ENCODE measurements at places on chromosomes 3 and 15. TPM values are rescaled to one million over a fixed set of nuclear protein-coding genes. Genes with fewer than 3 reads are reported as not detected.

- DNase-seq, result no peak
These were observed 35.2 kb downstream of the BDH1 start for GRCh38 chr3:197520311-197521276.

Gene SYNPR
- 2.3 TPM for total RNA-seq

- no peak for DNase-seq
These were observed 42.1 kb downstream of the MINAR1 start for GRCh38 chr15:79474252-79474651.

GRCh38 chr3:15724446-15724845 is 73.3 kb downstream of the ANKRD28 start:
- DNase-seq, result no peak

- DNase-seq, result no peak
These were observed 56.3 kb upstream of the PCSK6 start for GRCh38 chr15:101545548-101546505.

Gene PROS1
- 7.8 TPM for total RNA-seq

- DNase-seq, result no peak
These were observed 289.1 kb upstream of the AZI2 start for GRCh38 chr3:28637742-28638141.

Gene NEO1
- total RNA-seq, result 35.8 TPM

DNA sequence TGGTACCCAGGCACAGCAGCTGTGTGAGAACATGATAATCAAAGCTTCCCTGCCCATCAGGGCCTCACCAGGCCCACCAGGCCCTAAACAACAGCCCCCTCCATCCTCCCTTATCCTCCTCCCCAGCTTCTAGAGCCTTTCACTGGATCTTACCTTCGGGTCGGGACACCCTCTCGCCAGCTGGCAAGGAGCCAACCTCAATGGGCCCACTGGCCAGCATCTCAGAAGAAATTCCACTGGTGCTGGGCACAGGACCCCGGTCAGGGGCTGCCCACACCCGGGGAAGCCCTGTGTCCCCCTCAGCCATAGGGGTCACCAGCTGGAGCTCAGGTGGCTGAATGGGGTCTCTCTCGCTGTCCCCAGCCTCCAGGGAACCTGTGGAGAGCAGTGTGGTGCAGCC is 6.8 kb upstream of the QARS1 start:
- no peak for DNase-seq

DNA sequence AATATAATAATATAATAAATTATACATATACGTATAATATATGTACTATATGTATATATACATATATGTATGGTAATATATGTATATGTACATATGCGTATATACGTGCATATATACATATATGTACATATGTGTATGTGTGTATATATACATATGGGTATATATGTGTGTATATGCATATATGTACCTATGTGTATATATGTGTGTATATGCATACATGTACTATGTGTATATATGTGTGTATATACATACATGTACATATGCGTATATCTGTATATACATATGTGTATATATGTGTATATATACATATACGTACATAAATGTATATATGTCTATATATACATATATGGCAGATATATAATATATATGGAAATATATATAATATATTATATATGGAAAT is 74.8 kb upstream of the ST3GAL6 start:
- DNase-seq, result no peak

DNA sequence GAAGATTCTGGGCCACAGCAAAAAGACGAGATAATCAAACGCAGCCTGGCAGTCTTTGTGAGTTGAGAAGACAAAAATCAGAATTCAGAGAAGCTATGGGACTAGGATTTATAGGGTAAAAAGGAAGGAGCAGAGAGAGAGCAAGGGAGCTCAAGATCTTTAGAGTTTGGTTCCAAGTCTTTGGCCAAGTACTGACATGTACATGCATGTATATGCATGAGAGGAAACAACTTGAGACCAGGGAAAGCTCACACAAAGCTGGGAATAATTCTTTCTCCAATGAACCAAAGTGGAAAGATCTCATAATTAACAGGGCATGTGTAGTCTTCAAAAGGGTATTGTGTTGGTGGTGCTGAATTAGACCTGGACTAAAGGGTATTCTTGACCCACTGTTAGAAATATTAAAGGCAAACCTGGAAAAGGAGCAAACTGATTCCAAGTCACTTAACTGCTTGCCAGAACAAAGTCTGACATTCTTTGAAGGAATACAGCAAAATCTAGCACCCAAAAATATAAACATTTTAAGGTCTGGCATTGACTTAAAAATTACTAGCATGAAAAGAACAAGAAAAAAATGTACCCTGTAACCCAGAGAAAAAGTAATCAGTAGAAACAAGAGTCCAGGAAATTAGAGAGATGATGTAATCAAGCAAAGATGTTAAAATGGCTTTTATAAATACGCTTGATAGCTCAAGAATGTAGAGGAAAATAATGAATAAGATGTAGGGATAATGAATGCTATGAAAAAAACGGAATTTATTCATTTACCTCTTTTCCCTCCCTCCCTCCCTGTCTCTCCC is 226.0 kb upstream of the CGNL1 start:
- DNase-seq, result no peak

DNA sequence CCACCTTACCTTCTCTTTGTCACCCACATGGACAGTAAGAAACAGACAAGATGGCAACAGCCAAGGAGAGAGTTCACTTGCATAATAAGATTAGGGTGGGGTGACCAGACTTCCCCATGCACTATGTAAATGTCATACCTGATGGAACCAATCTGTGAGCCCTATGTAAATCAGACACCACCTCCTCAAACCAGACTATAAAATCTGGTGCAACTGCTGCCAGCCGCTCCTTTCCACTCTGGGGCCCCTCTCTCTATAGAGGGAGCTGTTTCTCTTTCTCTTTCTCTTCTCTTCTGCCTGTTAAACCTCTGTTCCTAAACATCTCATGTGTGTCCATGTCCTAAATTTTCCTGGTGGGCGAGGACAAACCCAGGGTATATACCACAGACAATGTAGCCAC is 405.5 kb upstream of the CNTN4 start:
- DNase-seq, result no peak

DNA sequence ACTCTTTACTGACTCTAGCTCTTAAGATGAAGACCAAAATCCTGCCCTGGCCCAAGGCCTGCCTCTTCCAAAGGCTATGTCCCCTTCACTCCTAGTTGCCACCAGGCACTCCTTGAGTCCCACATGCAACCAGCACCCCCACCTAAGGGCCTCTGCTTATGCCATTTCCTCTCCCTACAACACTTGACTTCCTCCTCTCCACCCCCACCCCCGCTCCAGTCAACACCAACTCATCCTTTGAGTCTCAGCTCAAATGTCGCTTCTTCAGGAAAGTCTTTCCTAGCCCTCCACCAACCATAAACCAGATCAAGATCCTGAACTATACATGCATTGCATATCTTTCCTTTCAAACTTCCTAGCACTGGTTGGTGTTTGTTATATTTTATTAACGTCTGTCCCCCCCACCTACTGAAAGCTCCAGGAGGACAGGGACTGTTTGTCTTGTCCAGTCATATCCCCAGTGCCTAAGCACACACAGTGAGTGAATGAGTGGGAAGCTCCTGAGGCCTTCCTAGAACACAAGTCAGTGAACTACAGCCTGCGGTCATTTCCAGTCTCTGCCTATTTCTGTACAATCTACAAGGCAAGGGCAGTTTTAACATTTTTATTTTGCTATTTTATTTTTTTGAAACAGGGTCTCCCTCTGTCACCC is 7.3 kb downstream of the TBC1D2B start:
- DNase-seq, result no peak

Gene TEX55
- total RNA-seq, result not detected

DNA sequence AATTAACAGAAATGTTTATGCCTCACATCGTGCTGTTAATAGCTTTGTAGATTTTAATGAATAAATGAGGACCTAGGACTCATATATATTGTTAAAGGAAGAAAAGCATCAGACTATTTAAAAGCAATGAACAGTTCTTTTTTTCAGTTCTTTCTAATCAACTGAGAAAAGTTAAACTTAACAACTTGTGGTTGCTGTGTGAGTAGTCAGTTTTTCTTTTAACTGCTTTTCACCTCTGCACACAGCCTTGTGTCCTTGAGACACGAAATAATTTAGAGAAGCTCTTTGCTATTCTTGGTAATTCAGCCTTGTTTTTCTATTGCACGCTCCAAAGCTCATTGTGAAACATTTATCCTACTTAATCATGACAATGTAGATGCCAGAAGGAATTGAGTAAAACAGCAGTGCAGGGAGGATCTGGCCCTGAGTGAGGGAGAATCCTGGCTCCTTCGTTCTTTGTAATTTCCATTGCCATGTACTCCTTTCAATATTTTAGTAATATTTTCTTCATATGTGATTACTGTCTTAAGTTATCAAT is 499.0 kb downstream of the PYDC2 start:
- no peak for DNase-seq

Gene SMCO1
- not detected for total RNA-seq

Gene TRPM1
- total RNA-seq, result not detected

Gene DNAH12
- 0.29 TPM for total RNA-seq

DNA sequence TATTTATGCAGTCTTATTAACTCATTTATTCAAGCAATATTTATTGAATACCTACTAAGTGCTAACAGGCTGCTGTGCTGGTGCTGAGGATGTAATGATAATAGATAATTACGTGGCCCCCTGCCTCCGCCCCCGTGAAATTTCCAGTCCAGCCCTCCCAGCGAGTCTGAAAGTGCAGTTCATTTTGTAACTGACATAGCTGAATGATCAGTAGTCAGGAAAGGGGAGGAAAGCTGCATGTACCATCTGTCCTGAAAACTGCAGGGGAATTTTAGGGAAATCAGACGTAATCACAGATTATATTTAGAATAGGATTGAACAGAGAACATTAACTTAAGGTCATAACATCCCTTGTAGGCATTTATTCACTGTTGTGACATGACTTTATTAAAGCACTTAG is 736.8 kb downstream of the MCTP2 start:
- no peak for DNase-seq

GRCh38 chr3:143236226-143236964 is 116.8 kb downstream of the CHST2 start:
- DNase-seq, result no peak

DNA sequence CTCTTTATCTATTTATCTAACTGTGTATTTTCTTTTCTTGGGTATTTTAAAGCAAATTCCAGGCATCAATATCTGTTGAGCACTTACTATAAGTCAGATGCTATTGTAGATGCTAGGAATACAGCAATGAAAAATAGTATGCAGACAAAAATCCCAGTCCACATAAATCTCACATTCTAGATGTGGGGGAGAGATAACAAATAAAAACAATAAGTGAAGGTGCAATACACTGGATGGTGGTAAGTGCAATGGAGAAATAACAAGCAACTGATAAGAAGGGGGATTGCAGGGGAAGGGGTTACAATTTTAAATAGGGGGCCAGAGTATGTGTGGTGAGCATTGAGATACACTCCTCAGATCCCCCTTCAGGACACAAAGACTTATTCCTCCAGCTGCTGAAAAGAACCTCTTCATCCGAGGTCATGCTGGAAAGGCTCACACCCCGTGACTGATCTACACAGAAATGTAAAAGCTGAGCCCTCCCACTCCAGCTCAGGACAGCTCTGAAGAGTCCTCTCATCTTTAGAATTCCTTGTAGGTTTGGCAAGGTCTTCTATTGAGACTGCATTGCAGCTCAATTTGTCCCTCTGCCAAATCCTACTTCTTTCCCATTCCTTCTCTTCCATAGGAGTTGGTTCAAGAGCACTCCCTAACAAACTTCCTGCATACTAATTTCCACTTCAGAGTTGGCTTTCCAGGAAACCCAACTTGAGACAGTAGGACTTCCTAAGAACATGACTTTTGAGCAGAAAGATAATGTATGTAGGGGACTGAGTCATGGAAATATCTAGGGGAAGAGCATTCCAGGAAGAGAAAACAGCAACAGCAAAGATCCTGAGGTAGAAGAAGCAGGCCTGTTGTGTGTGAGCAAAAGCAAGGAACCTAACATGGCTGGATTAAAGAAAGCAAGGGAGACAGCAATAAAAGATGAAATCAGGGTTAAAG is 8.1 kb upstream of the SCG3 start:
- no peak for DNase-seq

GRCh38 chr15:75182187-75183131 is 19.2 kb upstream of the C15orf39 start:
- no peak for DNase-seq

Gene KBTBD13
- total RNA-seq, result not detected

GRCh38 chr3:8713901-8714759 is 19.5 kb upstream of the CAV3 start:
- DNase-seq, result no peak

Gene WNT5A
- 62.0 TPM for total RNA-seq

Gene TRH
- total RNA-seq, result 5.3 TPM

DNA sequence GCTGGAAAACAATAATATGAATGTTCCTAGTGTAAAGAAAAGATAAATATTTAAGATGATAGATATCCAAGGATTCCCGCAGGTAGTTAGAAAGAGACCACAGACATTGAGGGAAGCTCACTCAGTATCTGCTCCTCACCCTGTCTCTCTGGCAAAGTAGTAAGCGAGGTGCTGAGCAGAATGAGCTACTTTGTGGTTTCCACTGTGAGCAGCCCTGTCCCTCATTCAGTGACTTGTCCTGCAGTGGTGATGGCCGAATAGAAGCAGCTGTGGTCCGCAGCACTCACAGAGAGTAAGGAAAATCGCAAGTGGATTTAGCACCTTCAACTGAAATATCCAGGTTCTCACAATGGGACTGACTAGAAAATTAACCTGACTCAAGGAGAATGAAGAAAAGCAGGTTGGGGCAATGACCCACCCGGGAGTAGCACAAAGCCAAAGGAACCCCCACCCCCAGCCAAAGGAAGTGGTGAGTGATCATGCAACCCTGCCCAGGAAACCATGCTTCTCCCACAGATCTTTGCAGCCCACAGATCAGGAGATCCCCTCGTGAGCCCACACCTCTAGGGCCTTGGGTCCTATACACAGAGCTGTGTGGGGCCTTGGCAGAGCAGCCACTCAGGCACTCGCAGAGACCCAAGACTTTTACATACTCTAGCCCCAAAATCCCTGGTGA is 21.8 kb upstream of the SLC25A38 start:
- no peak for DNase-seq

DNA sequence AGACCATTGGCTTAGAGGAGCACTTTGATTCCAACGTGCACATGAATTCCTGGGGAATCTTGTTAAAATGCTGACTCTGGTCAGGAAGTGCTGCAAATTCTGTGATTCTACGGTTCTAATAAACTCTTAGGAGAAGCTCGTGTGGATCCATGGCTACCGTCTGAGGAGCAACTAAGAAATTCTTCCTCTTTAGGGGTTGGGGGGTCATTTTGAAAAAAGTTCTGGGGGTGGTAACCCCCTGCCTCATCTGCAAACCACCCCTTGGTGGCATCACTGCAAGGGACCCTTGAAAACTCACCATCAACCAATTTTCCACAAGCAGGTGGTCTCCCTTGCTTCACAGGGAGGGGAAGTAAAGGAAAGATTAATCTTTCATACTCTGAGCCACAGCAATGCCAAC is 52.2 kb upstream of the IGF1R start:
- DNase-seq, result peak; percentile 20
